ENCODE measurements at places on chromosomes 2 and 18.
A peak's percentile ranks its signal among the peaks of the same experiment; 100 is the strongest.

DNA sequence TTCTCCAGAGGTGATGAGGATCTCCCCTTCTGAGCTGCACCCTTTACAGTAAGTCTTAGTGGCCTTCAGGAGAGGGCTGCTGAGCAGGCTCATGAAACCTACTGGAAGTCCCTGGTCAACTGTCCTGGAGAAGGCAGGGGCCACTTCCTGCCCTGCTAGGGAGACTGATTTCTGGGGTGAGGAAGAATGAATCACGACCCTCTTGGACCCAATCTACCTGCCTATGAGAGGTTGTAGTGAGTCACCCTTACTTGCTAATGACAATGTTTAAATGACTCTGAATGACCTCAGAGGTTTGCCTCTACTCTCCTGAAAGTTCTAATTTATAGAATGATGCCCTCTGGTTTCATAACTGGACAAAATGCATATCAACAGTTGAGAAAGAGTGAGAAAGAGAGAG, 79.4 kb upstream of the FAM136A start:
- no peak for DNase-seq

DNA sequence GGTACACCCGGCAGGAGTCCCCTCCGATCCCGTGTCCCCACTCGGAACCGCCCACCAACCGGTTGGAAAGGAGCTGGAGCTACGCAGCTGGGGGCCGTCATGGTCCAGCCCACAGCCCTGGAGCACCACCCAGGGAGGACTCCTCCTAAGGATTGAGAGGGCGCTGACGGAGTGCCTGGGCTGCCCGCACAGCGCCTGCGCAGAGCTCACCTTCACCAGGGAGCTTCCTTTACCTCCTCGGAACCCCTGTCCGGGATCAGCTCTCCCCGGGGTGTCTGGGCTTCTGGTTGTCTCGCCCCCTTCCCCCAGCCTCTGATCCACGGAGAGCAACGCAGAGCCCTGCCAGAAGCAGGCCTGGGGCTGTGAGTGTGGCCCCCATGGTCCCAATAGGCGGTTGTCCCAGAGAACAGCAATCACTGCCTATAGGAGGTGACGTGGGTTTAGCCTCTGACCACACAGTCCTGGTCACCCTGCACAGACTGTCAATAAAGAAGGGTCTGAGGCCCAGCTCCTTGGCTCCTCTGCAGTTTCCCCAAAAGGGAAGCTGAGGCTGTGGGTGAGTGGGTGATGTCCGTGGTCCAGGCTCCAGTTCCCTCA, 14.6 kb downstream of the ALPG start:
- DNase-seq, result no peak

GRCh38 chr2:40445467-40445866, 6.4 kb downstream of the SLC8A1 start:
- DNase-seq, result no peak

- no peak for DNase-seq
These were observed 105.9 kb downstream of the HIBCH start for GRCh38 chr2:190213441-190214335.

DNA sequence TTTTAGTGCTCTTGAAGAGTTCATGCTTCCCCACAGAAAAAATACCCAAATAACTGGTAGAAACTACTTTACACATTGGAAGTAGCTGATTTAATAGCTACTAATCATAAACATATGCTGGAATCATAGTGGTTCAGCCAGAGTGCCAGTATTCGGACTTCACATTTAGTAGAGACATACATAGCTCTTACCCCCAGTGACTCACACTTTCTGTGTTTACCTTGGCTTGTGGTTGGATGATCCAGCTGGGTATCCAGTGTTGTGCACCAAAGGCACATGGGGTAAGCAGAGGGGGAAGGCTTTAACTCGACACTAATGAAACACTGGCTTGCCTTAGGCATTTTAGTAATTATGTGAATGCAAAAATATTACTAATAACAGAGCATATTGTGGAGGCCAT, 18.1 kb downstream of the ARHGAP28 start:
- DNase-seq, result no peak

GRCh38 chr18:3947383-3947782, 497.4 kb downstream of the TGIF1 start:
- DNase-seq, result no peak

- DNase-seq, result no peak
These were observed 228.9 kb downstream of the EIPR1 start for GRCh38 chr2:3148716-3149115.

DNA sequence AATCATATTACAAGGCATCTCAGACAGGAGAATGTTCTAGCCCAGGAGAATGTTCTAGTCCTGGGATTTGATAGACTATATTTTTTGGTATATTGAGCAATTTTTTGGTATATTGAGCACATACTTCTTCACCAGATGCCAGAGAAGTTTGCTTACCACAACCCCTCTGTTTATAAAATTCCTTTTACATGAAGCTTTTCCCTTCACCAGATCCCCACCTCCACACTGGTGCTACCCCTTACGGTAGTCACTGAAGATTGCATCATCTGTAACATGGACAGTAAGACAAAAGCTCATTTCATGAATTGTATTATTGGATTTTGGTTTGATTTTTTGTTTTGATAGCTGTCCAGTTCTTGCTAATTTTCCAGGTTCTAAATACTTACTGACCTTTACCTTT, 7.2 kb upstream of the HNMT start:
- no peak for DNase-seq

- no peak for DNase-seq
These were observed 14.7 kb downstream of the ROCK2 start for GRCh38 chr2:11329776-11330175.

GRCh38 chr2:25335971-25336370, 5.8 kb downstream of the DNMT3A start:
- no peak for DNase-seq

- no peak for DNase-seq
These were observed 46.9 kb upstream of the STRN start for GRCh38 chr2:37013315-37013641.

DNA sequence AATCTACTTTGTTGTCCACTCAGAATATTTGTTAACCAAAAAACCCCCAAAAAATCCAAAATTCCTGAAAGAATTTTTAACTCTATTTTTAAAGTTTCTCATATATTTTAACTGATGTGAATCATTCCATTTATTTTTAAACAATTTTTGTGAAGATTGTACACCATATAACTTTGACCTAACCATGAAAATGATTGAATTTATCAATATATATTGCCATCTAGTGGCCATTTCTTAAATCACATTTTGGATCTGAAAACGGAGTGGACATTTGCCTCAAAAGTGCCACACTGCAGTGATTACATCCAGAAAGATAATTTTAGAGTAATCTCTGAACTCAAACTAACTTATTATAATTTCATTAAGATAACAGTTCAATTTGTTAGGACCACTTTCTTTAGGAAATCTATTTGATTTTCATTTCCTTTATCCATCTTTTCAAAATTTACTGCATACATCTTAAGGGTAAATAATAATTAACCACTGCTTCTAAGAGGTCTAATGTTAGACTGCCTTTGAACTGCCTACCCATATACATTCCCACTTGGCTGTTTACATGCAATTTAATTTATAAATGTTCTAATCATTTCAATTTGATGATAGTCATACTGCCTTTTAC, 71.1 kb downstream of the DSC3 start:
- DNase-seq, result peak; percentile 32

GRCh38 chr18:44961288-44961995, 280.8 kb downstream of the SETBP1 start:
- DNase-seq, result no peak

DNA sequence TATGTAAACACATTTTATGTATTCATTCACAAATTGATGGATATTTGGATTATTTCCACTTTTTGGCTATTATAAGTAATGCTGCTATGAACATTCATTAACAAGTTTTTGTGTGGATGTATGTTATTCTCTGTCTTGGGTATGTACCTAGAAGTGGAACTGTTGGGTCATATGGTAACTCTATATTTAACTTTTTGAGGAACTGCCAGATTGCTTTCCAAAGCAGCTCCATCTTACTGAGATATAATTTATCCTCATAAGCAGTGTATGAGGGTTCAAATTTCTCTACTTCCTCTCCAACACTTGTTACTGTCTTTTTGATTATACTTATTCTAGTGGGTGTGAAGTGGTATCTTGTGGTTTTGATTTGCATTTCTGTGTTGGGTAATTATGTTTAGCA, 7.1 kb upstream of the EML6 start:
- no peak for DNase-seq

DNA sequence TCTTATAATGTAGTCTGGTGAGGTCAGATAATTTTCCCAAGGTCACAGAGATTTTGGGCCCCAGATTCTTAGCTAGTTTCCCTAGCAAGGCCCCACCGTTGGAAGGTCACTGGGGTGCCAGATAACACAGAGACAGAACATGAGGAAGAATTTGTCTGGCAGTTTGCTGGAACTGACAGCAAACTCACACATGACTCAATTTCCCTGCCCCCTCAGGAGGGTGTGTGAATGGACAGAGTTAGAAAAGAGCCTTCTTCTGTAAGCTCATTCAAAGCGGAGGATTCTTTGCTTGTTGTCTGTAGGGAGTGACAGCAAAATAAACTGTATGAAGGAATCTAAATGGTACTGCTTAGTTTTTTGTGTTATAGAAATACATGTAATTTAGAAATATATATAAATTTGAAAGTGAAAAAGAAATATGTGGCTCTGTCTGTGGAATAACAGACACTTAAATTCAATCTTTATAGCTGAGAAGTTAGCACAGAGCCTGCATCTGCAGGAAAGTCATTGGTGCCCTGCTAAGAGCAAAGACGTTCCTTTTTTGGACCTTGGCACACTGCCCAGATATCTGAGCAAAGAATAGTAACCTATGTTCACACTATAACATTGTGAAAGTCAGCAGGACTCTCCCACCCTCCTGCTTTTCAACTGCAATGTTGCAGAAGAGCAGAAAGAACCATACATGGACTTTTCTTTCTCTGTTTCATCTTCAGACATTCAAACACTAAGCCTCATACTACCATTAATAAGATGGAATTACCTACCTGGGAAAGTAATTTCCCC, 2.1 kb downstream of the MDH1 start:
- DNase-seq, result no peak

DNA sequence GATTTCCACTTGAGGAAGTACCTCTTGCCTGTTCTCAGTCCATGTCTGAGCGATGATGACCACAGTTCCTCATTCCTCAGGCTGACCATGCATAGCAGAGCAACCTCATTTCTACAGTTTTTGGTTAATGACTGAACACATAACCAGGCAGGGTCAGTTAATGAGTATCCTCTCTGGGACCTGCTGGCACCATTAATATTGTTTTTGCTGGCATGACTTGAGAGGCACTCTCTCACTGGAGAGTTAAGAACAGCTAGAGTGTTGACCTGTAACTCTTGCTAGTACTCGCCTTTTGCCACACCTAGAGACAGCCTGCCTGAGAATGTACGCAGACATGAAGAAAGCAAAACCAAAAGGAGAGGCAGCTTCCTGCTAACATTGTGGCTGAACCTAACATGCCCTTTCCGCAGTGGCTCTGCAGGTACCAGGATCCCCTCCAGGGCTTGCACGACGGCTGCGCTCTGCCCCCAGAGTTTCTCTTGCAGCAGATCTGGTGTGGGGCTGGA, 23.9 kb downstream of the PECR start:
- peak; percentile 72 for DNase-seq

DNA sequence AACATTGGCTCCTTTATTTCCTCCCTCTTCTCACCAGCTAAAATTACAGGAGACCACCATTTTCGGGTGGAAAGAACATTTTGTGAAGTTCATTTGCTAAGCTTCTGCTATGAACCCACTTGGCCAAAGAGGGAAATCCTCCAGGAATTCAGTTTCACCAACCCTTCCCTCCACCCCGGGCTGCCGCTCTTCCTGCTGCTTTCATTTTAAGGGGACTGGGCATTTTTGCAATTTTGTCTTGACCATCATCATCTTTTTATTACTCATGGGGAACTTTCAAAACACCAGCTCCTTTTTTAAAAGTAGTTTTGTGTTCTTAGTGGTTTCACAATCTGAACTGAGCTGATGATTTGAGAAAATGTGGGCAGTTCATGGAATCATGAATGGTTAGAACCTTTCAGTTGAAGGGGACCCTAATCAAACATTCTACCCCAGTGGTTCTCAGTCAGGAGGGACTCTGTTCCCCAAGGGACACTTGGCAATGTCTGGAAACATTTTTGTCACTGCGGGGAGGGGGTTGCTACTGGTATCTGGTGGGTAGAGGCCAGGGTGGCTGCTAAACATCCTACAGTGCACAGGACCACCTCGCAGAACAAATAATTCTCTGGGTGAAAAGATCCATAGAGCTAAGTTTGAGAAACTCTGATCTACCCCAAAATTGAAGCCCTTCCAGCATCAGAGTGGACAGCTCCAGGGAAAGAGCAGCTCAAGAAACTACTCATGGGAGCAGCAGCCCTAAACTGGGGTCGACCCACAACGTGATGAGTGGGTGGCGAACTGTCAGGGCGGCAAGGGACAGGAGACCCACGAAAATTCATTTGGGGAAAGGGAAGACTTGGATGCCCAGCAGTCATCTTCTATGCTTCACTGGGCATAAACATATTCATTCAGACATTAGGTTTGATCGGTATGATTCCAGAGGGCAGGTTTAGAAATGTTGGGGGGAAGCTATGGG, 92.9 kb downstream of the ACKR3 start:
- no peak for DNase-seq

- no peak for DNase-seq
These were observed 44.7 kb downstream of the PIK3C3 start for GRCh38 chr18:41999751-42000150.

DNA sequence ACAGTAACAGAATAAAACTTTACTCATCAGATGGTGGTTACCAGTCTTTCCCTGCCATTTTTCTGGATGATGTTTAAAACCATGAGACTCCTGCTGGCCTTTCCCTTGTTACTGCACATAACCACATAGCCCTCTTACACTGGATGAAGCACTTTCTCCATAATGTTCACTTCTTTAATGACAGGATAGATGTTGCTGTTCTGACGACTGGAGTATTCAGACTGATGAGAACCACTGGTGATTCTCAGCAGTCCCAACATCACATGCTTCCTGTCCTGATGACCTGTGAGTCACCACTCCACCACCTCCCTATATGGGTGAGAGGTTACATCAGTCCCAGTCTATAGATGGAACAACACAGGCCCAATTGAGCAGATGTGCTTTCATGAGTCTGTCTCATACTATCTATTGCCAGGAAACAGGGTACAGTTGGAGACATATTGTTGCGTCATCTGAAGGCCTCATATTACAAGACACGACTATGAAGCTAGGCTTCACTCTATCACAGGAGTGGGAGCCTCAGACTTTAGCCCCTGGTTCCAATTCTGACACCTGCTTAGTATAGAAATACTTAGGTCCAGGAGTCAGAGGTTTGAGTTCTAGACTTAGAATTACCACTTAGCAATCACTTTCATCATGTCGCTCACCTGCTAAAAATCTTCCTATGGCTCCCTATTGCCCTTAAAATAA, 145.7 kb upstream of the KLF7 start:
- peak; percentile 88 for DNase-seq

GRCh38 chr2:5504756-5505155, 187.4 kb upstream of the SOX11 start:
- DNase-seq, result no peak

GRCh38 chr18:79902640-79903039, 48.8 kb downstream of the SLC66A2 start:
- DNase-seq, result no peak

DNA sequence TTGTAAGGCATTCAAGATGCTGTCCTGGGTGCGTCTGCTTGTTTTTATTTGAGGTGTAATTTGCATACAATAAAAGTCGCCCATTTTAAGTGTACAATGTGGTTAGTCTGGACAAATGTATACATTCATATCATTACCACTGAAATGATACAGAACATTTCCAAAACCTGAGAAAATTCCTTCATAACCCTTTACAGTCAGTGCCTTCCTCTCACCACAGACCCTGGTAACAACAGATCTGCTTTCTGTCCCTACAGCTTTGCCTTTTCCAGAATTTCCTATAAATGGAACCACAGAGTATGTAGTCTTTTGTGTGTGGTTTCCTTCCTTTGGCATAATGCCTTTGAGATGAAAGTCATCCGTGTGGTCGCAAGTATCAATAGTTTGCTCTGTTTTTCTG, 45.8 kb upstream of the NFU1 start:
- DNase-seq, result no peak
